Activated CD4-positive, alpha-beta T cell treated with anti-CD3 and anti-CD28 coated beads, Interleukin-10, Interleukin-2, amounts not matched to agents 100 ng/mL and 50 ng/mL, durations not matched to agents 16 hours and 8 hours (primary cell): ENCODE measurements at places on chromosomes 1 and 21.

GRCh38 chr1:116445534-116445933, 72.5 kb downstream of the ATP1A1 start:
- DNase-seq, result no peak

DNA sequence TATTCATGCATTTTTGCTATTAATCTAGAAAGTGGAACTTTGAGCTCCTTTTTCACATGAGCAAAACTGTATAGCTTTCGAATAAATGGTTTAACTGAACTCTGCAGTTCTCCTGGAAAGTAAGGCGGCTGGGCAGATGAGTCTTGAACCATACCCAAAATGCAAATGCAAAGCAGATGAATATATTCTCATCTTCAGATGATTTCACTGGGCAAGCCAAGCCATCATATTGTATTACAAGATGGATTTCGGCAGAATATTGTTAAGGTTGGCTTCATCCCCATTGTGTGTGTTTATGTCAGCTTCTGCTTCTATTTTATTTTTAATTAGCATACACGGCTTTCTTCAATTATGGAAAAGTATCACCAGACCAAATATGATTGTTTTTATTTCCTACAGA, 209.6 kb downstream of the GREM2 start:
- DNase-seq, result no peak

DNA sequence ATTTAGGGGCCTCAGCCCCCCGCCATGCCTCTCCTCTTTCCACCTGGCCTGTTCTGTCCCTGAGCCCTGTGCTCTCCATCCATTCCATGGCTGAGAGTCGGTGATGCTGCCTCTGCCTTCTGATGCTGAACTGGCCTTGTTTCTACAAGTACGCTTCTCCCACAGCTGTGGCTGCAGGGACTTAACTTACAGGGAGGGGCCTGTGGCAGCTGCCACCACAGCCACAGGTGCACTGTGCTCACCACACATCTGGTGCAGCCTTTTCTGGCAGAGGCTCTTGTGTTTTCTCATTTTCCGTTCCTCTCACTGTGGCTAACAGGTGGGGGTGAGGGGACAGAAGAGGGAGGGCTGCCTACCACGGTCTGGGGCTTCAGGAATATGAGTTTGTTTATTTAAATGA, 4.2 kb downstream of the FMO1 start:
- peak; percentile 2 for DNase-seq

GRCh38 chr1:28804071-28804470, 7.9 kb upstream of the OPRD1 start:
- no peak for DNase-seq

DNA sequence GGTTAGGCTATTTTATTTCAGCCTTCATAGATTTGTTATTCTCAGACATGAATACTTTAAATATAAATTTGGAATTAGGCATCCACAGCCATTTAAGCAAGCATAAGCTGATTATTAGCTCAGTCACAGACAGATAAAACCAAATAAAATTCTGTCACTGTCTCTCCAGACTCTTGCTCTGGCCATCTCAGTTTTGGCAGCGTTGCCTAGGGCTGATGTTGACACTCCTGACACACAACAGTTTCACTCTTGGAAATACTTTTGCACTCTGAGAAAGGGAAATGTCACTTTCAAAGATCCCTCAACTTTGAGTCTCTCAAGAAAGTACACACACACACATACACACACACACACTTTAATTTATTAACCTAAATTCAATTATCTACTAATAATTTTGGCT, 372.7 kb downstream of the BRINP3 start:
- no peak for DNase-seq

DNA sequence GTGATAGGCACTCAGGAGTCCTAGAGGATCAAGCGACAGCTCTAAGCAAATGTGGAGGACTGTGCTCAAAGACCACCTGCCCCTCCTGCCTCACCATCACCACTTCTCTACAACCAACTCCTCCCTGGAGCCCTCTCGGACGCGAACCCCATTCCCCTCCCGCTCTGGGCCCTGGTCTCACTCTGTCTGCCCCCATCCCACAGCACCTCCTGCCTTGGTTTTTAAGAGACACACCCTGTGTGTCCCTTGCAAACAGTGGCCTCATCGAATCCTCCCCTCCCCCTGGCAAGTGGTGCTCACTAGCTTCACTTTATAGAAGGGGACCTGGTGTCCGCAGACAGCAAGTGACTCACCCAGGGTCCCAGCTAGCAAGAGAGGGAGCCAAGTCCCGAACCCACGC, 28.8 kb downstream of the EPHA8 start:
- DNase-seq, result no peak

DNA sequence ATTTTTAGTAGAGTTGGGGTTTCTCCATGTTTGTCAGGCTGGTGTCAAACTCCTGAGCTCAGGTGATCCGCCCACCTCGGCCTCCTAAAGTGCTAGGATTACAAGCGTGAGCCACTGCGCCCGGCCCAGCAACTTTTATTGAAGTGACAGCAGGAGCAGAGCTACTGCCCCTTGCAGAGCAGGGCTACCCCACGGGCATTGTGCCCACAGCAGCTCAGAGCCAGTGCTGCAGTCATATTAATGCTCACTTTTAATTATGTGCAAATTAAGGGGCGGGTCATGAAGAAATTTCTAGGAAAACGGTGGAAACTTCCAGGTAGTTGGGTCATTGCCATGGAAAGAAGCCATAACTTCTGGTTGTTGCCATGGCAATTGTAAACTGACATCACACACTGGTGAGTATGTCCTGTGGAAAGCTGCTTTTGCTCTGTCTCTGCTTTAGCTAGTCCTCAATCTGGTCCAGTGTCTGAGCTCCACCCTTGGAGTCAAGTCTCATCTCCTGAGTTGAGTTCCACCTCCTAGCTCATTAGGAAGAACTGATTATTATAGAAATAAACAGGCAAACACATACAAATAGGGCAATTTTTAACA, 127.3 kb upstream of the ADGRL4 start:
- DNase-seq, result no peak

- DNase-seq, result no peak
Measured at GRCh38 chr1:167923324-167924056, 9.6 kb upstream of the ADCY10 start.

- DNase-seq, result no peak
Measured at GRCh38 chr21:41779659-41780058, 12.8 kb upstream of the RIPK4 start.

- no peak for DNase-seq
Measured at GRCh38 chr21:36718951-36719501, 20.1 kb downstream of the SIM2 start.

DNA sequence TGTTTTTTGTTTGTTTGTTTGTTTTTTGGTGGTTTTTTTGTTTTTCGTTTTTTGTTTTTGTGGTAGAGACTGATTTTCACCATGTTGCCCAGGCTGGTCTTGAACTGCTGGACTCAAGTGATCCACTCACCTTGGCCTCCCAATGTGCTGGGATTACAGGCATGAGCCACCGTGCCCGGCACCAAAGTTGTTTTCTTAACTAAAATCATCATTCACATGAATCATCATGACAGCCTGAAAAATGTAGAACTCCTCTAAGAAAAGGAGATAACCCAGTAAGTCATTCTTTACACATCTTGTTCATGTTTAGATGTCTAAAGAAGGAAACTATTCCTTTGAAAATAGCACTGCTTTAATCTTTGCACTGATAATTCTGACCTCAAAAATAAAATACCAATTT, 37.5 kb downstream of the DISP1 start:
- DNase-seq, result no peak

- DNase-seq, result no peak
Measured at GRCh38 chr1:12629985-12630760, 12.2 kb upstream of the DHRS3 start.

DNA sequence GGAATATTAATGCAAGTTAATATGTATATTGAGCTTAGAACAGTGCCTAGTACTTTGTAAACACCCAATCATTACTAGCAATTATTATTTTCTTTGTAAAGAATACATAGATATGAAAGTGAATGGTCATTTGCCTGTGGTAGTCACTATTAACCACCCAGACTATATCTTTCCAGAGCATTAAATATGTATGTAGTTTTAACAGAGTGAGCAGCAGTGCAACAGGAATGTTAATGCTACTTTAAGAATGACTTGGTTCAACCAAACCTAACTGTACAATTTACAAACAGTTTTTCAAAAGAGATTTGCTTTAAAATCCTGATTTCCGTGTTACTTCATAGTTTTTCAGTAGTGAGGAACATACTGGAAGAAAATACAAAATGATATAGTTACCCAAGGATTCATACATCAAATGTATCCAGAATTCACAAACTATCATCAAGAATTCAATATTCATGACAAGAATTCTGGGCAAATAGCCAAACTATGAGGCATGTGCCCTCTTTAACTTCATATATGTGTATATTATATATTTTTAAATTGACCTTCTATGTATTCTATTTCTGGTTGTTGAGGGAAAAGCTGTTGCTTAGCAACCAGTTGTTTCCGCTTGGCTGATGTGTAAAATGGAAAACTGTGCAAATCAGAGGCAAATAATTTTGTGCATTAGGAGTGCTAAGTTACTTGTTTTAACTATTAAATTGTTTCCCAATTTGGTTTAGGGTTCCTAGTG, 34.9 kb upstream of the IVNS1ABP start:
- no peak for DNase-seq

DNA sequence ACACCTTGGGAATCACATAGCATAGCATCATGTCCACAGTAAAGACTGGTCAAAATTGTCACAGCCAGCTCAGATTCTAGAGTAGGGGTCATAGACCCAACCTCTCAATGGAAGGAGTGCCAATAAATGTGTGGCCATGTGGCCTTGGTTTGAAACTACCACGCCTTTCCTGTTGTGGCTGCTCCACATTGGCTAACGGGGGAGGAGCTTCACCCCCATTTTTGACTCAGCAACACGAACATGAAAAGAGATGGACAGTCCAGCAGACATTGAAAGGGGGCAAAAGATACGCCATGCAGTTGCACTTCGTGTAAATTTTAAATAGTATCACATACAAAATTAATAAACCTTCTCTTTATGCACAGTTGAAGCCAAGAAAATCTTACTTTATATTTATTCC, 78.4 kb upstream of the HIVEP3 start:
- DNase-seq, result no peak

- no peak for DNase-seq
Measured at GRCh38 chr1:229379846-229380245, 37.0 kb upstream of the CCSAP start.

- DNase-seq, result no peak
Measured at GRCh38 chr1:227954163-227954850, 6.6 kb upstream of the WNT9A start.

- DNase-seq, result no peak
Measured at GRCh38 chr1:154502066-154502743, at the start of the genes SHE and TDRD10. Gene SHE (minus strand): TSS chr1:154502412. CDS start chr1:154502026, 386 bp downstream. Gene TDRD10 (plus strand): TSS chr1:154502219. CDS start chr1:154506904, 4,685 bp downstream.

- peak; percentile 66 for DNase-seq
Measured at GRCh38 chr1:209674957-209675564, at the start of gene G0S2. Gene G0S2 (plus strand): TSS chr1:209675412. CDS start chr1:209675685, 273 bp downstream.

- DNase-seq, result no peak
Measured at GRCh38 chr1:195026792-195027191, 1581.4 kb downstream of the KCNT2 start.

DNA sequence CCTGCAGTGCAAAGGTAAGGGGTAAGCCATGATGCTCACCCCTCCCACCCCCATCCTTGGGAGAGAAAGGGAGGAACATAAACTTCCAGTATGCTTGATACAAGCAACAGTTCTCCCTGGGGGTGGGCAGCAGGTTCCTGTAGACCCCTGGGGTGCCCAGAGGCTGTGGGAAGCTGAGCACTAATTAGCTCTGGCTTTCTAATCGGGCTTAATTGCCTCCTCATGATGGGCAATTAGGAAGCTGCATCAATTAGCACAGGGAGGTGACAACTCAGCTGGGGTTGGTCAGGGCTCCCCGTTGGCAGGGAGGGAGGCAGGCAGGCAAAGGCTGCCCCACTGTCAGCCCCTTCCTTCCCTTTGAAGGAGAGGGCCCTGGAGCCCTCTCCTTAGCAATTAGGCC, 15.7 kb upstream of the LMNA start:
- no peak for DNase-seq

DNA sequence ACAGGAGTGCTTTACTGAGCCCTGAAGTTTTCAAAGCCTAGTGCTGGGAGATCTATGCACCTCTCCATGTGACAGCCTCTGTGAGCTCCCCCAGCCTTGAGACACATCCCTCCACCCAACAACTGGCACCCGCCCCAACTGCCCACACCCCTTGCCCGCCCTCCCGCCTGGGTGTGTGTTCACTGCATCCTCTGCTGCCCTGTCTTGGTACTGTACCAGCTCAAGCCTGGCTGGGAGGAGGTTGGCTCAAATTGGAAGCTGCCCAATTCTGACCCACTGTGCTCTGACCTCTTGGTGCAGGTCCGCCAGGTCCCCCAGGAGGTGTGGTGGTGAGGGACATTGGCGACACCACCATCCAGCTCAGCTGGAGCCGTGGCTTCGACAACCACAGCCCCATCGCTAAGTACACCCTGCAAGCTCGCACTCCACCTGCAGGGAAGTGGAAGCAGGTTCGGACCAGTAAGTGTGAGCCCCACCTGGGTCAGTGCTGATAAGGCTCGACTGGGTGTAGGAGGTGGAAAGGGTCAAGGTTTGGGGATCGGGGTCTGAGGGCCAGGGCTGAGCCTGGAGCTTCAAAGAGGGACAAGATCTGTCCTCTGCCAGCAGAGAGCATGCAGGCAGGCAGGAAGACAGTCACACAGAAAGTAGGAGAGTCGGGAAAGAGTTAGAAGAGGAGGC, 18.0 kb downstream of the TMEM81 start:
- no peak for DNase-seq

DNA sequence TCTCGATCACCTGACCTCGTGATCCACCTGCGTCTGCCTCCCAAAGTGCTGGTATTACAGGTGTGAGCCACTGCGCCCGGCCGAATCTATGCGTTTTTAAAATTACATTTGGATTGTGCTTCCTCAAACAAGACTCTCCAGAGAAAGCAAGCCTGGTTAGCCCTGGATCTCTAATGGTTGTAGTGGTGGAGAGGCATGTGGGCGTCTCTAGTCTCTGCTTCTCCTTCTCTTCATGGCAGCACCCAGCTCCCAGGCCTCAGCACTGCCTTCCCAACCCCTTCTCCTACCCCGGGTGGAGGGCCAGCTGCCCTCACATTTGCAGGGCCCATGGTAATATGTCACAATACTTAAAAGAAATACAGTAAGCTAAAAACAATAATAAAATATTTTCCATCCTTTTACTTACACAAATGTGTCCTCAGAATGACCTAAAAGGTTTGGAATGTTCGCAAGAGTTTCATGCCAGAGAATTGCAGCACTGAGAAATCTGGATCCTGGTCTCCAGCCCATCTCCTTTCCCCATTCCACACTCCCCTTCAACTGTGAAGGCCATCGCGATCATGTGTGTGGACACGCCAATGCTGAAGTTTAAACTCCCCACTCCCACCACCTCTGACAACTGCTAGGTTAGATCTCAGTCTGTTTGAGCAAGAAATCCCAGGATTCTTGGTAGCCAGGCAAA, 7.0 kb downstream of the OR14I1 start:
- DNase-seq, result no peak

- DNase-seq, result peak; percentile 40
Measured at GRCh38 chr1:92964998-92965397, 3.7 kb upstream of the DIPK1A start.

DNA sequence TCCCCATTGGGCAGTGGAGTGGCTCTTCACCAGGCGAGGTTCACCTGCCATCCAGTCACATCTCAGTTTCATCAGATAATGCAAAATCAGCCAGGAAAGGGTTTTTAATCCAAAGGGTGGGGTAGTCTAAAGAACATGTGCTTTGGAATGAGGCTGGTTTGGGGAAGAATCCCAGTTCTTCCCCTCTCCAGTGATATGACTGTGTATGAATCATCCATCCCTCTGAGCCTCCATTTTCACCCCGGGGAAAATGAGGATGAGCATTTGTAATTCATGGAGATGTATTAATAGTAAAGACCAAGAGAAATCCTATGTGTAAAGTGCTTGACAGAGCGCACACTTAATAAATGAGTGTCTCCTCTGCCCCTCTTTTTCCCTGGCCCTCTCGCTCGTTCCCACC, 215.1 kb upstream of the FGGY start:
- DNase-seq, result no peak

GRCh38 chr21:43778469-43779335, 2.6 kb upstream of the CSTB start:
- DNase-seq, result peak; percentile 48
